ENCODE measurements at places on chromosomes 1 and 21.

DNA sequence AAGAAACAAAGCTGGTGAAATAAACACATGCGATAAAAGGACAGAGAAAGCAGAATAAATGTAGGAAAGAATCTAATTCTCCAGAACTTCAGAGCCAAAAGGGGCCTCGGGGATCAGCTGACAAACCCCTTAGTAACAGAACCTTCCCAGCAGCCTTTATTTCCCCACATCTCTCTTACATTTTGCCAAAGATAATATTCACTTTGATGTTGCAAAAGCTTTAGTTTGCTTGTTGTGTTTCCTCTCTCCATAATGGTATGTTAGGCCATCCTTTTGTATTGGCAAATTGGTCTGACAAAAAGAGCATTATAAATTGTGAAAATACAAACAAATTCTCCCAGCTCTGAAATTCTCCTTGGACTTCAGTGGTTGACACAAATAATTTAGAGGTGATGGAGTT, 54.9 kb downstream of the OPTC start:
- no peak for DNase-seq

DNA sequence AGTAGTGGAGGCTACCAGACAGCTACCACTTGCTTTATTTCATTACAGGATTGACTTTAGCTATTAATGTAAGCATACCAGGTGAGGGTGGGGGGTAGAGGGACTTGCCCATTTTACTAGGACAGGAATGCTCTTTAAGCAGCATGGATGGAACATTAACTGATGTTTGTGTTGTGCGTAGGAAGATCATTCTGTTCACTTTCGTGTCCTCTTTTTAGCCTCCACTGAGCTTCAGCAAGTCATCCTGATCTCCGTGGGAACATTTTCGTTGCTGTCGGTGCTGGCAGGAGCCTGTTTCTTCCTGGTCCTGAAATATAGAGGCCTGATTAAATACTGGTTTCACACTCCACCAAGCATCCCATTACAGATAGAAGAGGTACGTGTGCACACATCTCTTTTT, 29.3 kb downstream of the IFNGR2 start:
- no peak for DNase-seq

GRCh38 chr1:160078512-160079195, 2.7 kb upstream of the KCNJ9 start:
- no peak for DNase-seq

- no peak for DNase-seq
Measured at GRCh38 chr1:181423301-181423918, 59.9 kb upstream of the CACNA1E start.

DNA sequence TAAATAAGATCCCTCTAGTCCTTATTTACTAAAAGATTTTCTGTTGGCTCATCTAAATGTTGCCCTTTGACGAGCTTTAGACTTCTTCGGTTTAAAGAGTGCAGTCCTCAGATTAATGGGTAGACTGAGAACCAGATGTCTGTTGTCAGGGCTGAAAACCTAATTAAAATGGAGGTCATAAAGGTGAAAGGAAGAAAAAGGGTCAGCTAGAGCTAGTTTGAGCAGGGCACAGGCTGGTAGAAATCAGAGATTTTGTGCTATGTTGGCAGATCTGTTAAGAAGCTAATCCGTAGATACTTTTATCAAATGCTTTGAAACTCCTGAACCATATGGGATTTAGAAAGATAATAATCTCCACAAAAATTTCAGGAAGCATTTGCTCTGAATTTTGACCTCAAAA, 959.0 kb downstream of the PLA2G4A start:
- no peak for DNase-seq

- DNase-seq, result no peak
Measured at GRCh38 chr1:4551706-4552105, 102.7 kb upstream of the AJAP1 start.

GRCh38 chr1:95180371-95180770, 53.6 kb upstream of the RWDD3 start:
- no peak for DNase-seq

GRCh38 chr1:155063550-155064110, at the start of gene EFNA4:
EFNA4 (plus strand) TSS chr1:155063740; CDS start chr1:155063824, 84 bp downstream.
- peak; percentile 71 for DNase-seq

DNA sequence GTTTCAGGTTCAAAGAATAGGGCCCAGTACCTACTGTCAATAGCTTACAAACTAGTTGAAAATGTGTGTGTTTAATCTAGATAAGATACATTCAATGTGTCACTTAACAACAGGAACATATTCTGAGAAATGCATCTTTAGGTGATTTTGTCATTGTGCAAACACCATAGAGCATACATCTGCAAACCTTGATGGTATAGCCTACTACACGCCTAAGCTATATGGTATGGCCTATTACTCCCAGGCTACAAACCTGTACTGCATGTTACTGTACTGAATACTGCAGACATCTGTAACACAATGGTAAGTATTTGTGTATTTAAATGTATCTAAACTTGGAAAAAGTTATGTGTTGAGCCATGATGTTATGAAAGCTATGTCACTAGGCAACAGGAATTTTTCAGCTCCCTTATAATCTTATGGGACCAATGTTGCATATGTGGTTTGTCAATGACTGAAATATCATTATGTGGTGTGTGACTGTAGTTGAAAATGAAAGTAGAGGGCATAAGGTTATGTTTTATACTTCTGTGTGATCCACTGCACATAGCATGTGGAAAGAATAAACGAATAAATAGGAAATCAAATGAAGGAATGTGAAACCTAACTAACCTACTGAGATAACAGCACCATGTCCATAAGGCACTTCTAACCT, 129.0 kb upstream of the CAMK1G start:
- DNase-seq, result no peak

DNA sequence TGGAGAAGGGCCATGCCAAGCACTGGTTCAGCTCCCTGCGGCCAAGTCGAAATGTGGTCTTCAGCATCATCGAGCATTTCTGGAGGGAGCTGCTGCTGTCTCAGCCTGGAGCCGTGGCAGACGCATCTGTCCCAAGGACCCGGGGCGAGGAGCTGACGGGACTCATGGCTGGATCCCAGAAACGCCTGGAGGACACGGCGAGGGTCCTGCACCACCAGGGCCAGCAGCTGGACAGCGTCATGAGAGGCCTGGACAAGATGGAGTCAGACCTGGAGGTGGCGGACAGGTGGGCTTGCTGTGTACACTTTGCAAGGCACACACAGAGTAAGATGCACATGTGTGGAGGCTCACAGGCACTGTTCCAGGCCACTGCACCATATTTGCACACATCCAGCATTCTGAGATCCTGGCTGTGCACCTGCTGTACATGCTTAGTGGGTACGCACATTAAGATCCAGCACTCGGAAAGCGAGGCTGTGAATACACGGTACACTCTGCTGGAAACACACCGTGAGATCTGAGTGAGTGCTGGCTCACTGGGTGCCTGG, 12.8 kb downstream of the SNAP47 start:
- DNase-seq, result no peak
